NCI-H1417 (cell line): ENCODE measurements at places on chromosomes 4 and X.

DNA sequence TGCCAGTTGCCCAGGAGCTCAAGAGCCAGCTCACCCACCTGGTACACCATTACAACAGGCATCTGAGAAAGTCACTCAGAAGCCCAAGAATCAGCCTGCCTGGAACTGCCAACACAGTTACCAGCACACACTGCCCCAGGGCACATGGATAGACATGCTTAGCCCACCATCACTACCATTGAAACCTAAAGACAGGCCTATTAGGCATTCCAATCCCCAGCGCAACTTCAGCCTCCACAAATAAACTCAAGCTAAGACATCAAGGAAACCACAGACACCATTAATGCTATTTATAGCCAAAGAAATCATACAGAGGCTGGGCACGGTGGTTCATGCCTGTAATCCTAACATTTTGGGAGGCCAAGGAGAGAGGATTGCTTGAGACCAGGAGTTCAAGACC lies 42.3 kb downstream of the ATRX start:
- DNase-seq = no peak

DNA sequence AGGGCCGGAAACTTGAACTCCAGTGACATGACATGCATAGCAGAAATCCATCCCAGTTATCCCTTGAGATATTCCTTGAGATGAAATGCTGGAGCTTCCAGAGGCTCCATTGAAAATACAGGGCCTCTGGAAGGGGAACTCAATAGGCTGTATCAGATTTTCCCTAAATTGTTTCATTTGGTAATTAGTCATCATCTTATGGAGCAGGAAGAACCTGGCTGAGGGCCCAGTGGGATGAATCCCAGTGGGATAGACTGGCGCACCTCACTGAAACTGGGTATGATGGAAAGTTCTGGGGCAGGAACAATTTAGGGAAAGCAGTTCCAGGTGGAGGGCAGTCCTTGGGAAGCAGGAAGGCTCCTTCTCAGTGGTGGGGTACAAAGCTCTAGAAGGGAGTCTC lies 307.8 kb upstream of the DIPK2B start:
- DNase-seq = no peak

GRCh38 chrX:13088156-13088487 lies 43.7 kb upstream of the FAM9C start:
- DNase-seq = no peak

GRCh38 chr4:117400039-117400835 lies 314.9 kb upstream of the TRAM1L1 start:
- DNase-seq = no peak

DNA sequence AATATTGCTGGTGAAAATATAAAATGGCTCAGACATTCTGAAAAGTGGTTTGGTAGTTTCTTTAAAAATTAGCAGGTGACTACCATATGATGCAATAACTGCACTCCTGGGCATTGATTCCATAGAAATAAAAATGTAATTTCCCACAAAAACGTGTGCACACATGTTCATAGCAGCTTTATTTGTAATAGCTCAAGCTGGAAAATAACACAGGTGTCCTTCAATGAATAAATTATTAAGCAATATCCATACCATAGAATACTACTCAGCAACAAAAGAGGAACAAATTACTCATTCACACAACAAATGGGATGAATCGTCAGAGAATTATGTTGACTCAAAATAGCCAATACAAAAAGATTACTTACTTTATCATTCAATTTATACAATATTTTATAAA lies 893.7 kb upstream of the SLIT2 start:
- no peak for DNase-seq

GRCh38 chr4:100778431-100778830 lies 260.6 kb upstream of the EMCN start:
- DNase-seq = no peak

- peak; percentile 9 for DNase-seq
These were observed 1840.1 kb downstream of the PCDH7 start for GRCh38 chr4:32560306-32560705.

- no peak for DNase-seq
These were observed 814.0 kb upstream of the NDST4 start for GRCh38 chr4:115927382-115927781.

- DNase-seq = no peak
These were observed 42.7 kb downstream of the GATB start for GRCh38 chr4:151717909-151718628.

DNA sequence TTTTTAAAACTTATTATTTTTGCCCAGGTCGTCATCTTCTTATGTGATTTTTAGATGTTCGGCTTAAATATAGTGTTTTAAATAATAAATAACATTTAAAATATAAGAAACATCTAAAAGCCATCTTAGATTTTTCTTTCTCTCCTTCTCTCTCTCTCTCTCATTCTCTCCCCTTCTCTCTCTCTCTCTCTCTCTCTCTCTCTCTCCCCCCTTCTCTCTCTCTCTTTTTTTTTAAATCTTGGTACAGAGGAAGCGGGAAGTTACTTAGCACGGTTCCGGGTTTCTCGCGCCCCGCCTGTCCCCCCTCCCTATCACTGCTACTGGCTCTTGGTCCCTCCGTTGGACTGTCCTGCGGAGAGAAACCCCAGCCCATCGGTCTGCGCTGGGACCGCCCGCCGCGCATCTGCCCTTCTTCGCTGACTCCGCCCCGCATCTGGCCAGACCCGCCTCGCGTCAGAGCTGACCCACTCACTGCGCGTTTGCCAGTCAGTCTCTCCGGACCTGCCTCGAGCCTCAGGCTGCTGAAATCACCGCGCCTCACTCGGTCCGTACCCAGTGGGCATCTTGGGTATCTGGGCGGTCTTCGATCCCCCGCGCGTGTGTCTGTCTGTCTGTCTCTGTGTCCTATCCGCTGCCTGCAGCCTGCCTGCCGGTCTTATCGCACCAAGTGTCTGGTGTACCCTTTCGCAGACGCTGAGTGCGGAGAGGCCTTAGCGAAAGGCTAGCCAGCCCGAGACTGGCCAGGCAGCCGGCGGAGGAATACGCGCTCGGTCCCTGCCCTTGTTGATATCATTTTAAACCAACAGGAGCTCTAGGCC lies at the start of gene PABPC5:
Gene PABPC5 (plus strand): TSS at position 489 of the 818 bp plus-strand sequence. CDS start 739 bp downstream, outside the sequence.
- no peak for DNase-seq

DNA sequence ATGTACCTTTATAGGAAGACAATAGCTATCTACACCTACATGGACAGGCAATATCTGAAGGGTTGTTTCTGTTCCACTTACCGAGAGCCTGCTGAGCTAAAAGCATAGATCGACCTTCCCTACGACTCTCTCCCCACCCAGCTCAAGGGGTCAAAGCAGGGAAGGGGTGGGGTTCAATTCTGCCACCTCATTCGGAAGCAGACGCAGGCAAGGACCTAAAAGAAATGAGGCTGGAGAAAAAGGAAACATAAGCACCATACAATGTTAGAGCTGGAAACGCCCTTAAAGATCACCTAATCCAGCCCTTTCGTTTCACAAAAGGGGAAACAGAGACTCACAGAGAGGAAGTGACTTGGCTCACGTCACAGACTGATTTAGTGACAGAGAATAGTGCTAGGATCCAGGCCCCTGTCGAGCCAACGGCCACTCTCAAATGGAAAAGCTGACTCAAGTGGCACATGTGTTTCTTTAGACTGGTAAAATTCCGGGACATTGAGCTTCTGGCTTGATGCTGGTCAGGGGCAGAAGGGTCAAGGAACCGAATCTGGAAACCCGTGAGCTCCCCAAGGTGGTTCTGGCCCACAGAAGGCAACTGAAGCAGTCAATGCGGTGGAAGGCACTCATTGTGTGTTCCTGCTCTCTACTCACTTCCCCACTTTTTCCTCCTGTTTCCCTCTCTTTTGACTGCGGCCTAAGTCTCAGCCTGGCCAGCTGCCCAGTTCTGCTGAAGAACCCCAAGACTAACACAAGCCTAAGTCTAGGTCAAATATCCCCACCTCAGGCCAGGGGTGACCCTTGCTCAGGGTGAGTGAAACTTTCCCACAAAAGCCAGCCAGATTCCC lies 7.5 kb downstream of the SEPTIN6 start:
- peak; percentile 19 for DNase-seq

DNA sequence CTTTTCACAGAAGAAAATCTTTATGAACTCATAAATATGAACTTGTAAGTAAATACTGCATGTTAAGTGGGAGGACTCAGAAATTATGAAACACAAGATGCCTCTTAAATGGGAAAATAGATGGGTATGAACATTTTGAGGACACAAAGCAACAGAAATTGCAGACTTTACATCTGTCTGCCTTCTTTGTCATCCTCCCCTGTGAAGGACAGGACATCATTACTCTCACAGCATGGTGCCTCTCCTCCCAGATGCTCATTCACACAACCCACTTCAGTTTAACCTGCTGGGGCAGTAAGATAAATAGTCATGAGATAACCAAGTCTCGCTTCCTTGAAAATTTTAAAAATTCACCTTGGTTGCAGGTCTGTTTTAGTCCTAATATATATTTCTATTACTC lies 144.5 kb downstream of the APBB2 start:
- peak; percentile 96 for DNase-seq

DNA sequence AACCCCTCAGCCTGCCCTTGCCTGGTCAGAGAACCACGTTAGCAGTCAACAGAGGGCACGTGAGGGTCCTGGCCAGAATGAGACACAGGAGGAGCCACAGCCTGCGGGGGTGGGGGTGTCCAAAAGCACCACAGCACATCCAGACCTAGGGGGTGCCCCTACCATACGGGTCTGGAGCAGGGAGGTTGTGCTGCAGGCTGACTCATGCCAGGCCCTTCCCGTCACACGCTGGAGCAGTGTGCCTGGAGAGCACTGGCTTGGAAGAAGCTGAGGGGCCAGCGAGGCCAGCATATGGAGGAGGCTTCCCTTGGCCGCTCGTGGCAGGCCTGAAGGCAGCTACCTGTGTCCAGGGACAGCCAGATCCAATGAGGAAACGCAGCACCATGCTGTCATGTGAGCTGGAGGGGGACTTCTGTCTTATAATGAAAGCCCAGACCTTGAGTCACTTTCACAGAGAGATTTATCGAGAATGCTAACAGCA lies 1.5 kb upstream of the IRAK1 start:
- DNase-seq = no peak

DNA sequence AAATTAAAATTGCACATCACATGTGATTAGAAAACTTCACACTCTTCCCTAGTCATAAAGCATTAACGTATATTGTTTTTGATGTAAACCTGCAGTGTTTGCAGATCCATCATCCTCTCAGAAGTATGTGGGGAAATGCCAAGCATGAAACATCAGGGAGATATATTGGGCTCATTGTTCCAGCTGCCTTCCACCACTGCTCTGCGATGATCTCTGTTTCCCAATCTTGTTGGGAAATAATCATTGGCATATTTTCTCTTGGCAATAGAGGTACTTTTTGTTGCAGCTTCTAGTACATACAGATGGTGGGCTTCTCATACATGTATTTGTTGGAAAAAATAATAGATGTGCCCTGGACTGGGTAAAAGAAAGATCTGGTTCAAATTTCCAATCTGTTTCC lies 466.3 kb upstream of the HS3ST1 start:
- DNase-seq = no peak

DNA sequence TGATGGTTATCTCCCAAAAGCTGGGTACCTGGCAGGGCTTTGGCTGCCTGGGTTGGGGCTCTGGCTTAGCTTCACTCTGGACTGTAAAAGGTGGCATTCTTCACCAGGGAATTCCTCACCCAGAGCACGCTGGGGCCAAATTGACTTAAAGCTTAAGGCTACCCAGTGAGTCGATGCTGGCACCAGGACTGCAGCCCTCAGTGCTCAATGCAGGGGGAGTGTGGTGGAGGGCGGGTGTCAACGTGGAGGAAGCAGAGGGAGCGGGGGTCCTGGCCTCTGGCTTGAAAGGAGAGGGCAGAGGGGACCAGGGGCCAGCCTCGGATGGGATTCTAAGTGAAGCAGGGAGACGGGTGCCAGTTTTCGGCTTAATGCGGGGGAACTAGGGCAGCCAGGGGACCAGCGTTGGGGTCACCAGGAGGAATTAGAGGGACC lies 446 bp upstream of the FAM50A start:
- DNase-seq = peak; percentile 54

- DNase-seq = no peak
These were observed 292.3 kb downstream of the SMARCA1 start for GRCh38 chrX:129230850-129231512.

- no peak for DNase-seq
These were observed 86.8 kb downstream of the HHIP start for GRCh38 chr4:144732584-144733428.

- no peak for DNase-seq
These were observed 28.7 kb downstream of the RBPJ start for GRCh38 chr4:26349496-26349895.

DNA sequence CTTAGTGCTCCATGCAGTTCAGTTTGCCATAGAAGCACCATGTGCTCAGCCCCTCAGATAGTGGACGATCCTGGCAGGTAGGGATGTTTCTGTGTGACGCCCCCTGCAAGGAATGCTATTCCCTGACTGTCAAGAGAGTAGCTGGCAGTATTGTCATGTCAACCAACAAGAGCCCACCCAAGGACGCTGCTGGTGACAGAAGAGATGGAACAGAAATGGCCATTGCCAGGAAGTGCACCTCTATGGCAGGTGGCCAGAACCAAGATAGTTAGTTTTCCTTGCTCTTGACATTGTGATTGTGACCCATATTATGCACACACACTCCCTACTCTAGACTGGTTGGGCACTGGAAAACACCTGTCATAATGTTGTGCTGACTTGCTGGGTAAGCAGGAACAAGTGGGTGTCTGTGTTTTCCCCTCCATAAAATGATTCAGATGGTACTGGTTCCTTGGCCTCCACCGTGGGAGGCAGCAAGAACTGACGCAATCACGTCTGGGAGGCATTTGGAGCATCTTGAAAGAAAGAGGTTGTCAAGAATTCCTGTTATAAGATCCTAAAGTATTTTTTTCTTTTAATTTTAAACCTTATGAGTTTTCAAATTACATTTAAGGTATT lies 507.9 kb downstream of the MID1IP1 start:
- DNase-seq = no peak

- no peak for DNase-seq
These were observed 158.6 kb upstream of the ADGRL3 start for GRCh38 chr4:61041527-61041926.

- DNase-seq = peak; percentile 35
These were observed 1976.7 kb upstream of the ADGRL3 start for GRCh38 chr4:59223292-59223941.

DNA sequence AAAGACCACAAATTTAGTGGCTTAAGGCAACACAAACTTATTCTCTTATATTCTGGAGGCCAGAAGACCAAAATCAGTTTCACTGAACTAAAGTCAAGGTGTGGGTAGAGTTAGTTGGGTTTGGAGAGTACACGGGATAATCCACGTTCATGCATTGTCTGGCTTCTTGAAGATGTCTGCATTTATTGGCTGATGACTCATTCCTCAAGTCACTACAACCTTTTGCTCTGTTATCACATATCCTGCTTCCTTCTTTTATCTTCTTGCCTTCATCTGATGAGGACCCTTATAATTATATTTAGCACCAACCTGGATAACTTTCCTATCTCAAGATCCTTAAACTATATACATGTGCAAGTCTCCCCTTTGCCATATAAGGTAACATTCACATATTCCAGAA lies 590.0 kb downstream of the FSTL5 start:
- DNase-seq = no peak

- no peak for DNase-seq
These were observed 45.6 kb downstream of the MAOB start for GRCh38 chrX:43836435-43837184.
